Anterior cingulate cortex (tissue), 58 donors: ENCODE measurements at places on chromosomes 6 and 20.

GRCh38 chr20:22568872-22569344 is 15.5 kb downstream of the FOXA2 start:
- no peak for DNase-seq

- no peak for DNase-seq
Observed at GRCh38 chr6:8400663-8401062, 34.7 kb downstream of the SLC35B3 start.

DNA sequence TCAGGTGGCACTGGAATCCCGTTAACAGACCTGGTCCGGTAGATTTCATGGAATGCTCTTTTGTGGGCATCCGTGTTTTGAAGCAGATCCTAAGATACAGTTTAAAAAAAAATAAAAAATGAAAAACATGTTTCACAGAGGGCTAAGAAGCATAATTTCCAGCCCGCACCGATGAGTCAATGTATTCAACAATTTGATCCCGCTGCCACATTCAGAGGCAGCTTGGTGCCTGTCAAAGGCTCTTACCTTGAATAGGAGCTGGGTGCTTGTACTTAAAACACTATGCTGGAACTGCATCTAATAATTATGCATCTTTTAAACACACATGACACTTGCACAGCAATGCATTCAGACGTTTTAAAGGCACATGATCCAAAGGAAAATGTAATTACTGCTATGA is 164.8 kb downstream of the SYNE1 start:
- no peak for DNase-seq

GRCh38 chr20:2637246-2637645 is 15.2 kb upstream of the NOP56 start:
- DNase-seq: no peak

DNA sequence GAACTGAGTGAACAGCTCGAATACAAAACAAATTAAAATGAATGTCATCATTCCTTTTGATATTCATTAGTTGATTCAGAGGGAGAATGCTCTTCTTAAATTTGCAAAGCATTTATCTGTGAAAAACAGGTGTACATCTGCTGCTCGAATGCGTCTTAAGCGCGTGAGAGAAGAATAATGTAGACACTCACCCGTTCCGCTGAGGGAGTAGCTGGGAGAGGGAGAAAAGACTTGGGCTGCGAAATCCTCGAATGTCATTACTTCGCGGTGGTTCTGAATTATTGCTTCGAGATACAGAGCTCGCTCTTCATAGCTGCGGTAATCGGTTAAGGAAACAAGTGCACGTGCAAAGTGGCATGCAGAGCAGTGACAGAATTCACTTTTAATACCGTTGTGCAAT is 43.9 kb downstream of the INSM1 start:
- DNase-seq: no peak

DNA sequence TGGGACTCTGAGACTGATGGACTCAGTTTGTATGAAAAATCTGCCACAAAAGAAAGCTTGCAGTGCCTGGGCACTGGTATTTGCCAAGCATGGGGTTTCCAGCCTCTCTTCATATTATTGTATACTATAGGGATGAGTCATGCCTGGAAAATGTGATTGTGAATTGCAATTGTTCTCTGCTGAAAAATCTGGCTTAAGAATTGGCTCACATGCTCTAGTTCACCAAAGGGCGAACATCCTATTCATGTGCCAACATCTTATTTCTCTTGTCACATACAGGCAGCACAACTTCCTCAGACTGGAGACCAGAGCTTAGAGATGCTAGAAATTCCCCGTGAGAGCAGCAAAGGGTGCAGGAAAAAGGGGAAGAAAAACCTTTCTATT is 103.6 kb upstream of the KCNK16 start:
- DNase-seq: no peak

DNA sequence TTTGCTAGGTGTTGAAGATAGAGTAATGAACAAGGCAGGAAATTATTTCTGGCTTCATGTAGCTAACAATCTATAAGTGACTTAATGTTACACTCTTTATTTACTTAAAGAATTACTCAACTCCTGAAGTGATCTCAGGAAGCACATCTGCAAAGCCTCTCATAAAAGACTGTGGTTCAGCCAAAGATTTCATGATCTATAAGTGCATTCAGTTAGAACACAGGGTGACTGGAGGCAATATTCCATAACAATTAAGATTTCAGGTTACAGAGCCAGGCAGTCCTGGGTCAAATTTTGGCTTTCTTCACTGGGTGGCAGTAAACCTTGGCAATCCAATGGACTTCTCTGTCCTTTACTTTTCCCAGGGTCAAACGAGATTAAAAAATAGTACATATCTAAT is 204.0 kb downstream of the TPBG start:
- no peak for DNase-seq

- DNase-seq: no peak
Observed at GRCh38 chr20:9483131-9483530, 31.3 kb upstream of the LAMP5 start.

- DNase-seq: no peak
Observed at GRCh38 chr6:36609582-36609981, 15.4 kb downstream of the SRSF3 start.
